Natural killer cell treated with Interleukin-12 subunit alpha and Interleukin-12 subunit beta and Interleukin-15 and Interleukin-18, amount 100 ng/mL, for 72 hours (primary cell): ENCODE measurements at places on chromosomes 12 and 14.
A peak's percentile ranks its signal among the peaks of the same experiment; 100 is the strongest.

- no peak for DNase-seq
Observed at GRCh38 chr12:16669756-16670155, 63.8 kb upstream of the LMO3 start.

GRCh38 chr12:13095266-13095995 is 8.0 kb downstream of the GSG1 start:
- DNase-seq = no peak

- DNase-seq = peak; percentile 34
Observed at GRCh38 chr12:113940357-113941207, 25.5 kb downstream of the RBM19 start.

- DNase-seq = peak; percentile 49
Observed at GRCh38 chr12:4286771-4287317, 13.3 kb downstream of the CCND2 start.

GRCh38 chr14:35292051-35292769 is at the start of gene PSMA6:
Gene PSMA6, plus strand, starts transcription at chr14:35292382. Its CDS starts 95 bp downstream, at chr14:35292477.
- peak; percentile 99 for DNase-seq

DNA sequence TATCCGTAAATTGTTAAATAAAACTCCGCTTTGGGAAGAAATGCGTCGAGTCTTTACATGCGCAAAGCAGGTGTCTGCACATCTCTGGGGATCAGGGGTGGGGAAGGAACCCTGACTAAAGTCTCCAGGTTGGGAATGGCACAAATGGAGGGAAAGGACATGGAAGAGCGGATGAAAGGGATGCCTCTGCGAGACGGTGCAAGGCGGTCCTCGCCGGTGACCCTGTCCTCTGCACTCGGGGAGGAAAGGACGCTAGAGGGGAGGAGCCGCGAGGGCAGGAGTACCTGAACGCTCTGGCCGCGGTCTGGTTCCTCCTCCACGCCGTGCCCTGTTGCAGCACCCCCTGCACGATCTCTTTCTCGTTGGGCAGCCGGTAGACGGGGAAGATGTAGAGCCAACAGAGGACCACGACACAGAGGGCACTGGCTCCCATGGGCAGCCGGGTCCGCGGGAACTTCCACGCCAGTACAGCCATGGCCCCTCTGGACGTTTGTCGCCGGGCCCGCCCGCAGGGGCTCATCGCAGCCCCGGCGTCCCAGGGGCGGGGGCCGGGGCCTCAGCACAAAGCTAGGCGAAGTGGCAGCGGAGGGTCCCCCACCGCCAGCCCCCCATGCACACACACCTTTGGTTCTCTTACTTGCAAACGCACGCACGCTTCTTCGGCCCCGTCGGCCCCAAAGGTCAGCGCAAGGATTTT is 646 bp downstream of the ST8SIA1 start:
- no peak for DNase-seq

DNA sequence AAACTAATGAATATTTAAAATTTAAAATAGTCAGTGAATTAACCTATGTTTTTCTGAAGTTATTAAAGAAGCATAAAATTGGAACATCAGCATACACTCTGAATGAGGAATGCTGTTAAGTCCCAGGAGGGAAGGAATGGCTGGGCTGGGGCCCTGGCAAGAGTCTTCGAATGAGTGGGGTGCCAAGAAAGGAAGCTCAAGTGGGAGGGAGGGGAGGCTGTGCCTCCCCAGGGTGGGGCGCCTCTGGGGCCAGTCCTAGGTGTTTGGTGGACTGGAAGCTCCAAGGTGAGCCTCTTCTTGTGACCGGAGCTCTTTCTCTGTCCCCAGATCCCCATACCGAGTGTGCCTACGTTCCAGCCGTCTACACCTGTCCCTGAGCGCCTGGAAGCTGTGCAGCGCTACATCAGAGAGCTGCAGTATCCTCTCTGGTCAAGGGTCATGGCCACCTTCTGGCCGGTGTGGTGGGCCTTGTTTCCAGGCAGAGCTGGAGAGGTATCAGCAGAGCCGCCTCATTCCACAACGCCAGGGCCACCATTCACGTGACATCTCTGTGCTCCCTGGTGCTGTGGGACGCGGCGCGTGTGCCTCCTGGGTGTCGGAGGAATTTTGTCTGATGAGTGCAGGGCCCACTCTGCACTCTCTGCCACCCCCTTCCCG is 8.5 kb downstream of the VASH1 start:
- no peak for DNase-seq

GRCh38 chr14:20388159-20388558 is 25.1 kb downstream of the TEP1 start:
- DNase-seq = no peak

DNA sequence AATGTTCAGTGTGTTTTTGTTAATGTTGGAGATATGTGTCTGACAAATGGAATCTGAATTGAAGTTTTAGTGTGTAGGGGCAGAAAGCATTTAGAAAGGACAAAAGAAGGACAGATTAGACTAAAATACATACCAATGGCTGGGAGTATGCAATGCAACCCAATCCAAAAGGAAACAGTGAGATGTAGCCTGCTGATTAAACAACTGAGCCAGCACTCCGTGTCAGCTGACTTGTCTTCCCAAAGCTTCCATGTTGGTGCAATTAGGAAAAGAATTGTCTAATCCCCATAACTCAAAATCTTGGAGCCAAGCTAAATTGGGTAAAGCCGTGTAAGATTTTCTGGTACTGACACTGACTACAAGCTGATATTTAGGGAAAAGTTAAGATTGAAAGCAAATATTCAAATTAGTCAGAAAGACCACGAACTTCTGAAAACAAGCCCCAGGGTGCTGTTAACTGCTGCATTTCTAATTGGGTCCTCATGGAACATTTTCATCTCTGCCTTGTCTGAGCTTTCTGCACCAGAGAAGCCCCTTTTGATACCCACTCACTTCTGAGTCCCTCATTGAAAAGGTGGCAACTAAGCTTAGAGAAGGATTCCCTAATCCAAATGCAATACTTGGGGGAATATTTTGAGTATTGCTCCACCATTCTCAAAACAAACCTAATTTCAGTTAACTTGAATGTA is 109.1 kb downstream of the DAD1 start:
- DNase-seq = no peak

- no peak for DNase-seq
Observed at GRCh38 chr12:18794000-18794399, 56.1 kb downstream of the CAPZA3 start.

- DNase-seq = no peak
Observed at GRCh38 chr14:89032086-89032649, 207.7 kb downstream of the TTC8 start.

- no peak for DNase-seq
Observed at GRCh38 chr14:67881225-67881624, 61.6 kb downstream of the RAD51B start.

GRCh38 chr14:93742761-93743160 is 45.5 kb downstream of the PRIMA1 start:
- DNase-seq = no peak

DNA sequence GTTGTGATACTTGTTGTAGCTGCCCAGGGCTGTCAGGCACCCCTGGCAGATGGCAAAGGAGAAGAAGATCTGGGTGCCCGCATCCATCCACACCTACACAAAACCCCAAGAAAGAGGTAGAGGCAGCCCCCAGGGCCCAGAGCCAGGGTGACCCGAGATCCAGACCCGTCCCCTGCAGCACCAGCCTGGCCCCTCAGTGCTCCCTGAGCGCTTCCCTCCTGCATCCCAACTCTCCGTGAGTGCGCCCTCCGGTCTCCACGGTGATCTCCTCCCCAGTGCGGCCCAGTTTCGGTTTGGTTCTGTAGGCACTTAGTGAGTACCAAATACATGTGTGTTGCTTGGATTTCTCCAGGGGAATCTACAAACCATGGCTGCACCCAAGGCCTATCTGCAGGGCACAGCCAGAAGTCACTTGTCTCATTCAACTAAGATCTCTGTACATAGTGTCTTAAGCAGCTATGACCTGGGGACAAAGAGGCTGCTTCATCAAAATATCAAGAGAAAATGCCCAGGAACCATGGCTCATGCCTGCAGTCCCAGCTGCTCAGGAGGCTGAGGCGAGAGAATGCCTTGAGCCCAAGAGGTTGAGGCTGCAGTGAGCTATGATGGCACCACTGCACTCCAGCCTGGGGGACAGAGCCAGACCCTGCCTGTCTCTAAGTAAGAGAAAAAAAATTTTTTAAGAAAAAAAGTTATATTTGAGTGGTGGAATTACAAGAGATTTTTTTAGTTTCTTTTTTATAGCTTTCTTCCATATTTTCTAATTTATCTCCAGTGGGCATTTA is 15.9 kb downstream of the SLC6A12 start:
- peak; percentile 26 for DNase-seq

- no peak for DNase-seq
Observed at GRCh38 chr12:123952037-123952436, 20.6 kb downstream of the CCDC92 start.

GRCh38 chr12:64109706-64110105 is 112.4 kb downstream of the KICS2 start:
- DNase-seq = no peak

DNA sequence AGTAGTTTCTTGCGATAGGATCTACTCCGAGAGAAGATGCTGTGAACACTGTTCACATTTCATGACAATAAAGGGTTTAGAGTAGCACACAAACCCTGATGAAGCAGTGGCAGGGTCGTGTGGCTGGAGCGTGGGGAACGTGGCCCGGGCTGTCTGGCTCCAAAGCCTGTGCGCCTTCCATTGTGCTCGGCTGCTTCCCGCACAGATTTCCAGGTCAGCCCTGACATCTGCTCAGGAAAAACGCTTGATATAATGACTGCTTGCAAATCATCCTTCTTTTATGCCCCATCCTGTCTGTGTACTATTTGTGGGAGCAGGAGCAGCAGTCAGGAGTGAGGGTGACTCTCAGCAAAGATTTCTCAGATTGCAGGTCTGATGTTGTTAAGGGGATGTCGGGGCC is 78.6 kb downstream of the EML1 start:
- DNase-seq = no peak

DNA sequence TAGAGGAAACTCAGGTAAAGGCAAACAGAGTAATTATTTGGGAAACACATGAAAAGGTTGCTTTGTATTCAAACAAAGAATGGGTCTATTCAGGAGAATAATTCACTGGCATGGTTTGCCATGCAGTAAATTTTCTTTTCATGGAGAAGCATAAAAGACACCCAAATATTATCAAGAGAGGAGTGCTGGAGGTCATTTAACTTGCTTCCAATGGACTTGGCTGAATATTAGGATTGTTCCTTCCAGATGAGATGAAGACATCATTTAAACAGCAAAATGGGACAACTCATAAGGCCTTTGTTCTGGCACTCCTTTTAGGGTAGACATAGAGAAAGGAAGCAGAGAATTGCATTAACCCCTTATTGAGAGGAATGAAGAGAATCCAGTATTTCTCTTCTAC is 38.7 kb downstream of the WIF1 start:
- no peak for DNase-seq

- DNase-seq = no peak
Observed at GRCh38 chr12:83471341-83471740, 784.6 kb downstream of the TMTC2 start.

DNA sequence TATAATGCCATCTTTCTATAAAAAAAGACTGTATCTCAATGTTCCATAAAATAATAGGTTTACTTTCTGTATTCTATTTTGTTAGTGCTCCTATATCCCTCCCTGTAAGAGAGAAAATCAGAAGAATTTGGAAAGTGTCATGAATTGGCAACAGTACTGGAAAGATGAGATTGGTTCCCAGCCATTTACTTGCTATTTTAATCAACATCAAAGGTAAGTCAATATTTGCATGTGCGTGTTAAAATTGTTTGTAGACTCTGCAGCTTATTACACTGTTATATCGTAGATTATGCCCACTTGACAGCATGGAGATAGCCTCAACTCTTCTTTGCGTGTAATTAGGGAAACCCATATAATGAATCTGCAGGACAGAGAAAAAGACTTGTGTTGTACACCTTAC is 34.0 kb downstream of the KCNMB4 start:
- no peak for DNase-seq

DNA sequence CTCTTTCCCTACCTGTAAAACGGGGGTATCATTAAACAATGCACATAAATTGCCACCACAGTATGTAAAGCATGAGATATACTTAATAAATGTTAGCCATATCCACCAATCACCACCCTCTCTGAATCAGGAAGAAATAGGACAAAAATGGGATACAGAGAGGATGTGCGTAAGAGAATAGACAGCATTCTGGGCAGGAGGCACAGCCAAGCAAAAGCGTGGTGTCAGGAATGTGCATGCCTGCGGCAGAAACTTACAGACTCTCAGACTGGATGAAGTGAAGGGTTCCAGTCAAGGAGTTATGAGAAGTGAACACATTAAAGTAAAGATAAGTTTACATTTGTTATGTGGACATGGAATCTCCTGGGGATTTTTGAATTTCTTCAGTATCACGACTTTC is 121.7 kb upstream of the MDM1 start:
- no peak for DNase-seq

GRCh38 chr12:64883264-64884163 is 59.1 kb downstream of the TBC1D30 start:
- DNase-seq = no peak

- no peak for DNase-seq
Observed at GRCh38 chr12:90060031-90060430, 351.4 kb upstream of the ATP2B1 start.

GRCh38 chr14:25019892-25020291 is 30.1 kb downstream of the STXBP6 start:
- no peak for DNase-seq

GRCh38 chr14:34035177-34035933 is 84.5 kb upstream of the EGLN3 start:
- no peak for DNase-seq

DNA sequence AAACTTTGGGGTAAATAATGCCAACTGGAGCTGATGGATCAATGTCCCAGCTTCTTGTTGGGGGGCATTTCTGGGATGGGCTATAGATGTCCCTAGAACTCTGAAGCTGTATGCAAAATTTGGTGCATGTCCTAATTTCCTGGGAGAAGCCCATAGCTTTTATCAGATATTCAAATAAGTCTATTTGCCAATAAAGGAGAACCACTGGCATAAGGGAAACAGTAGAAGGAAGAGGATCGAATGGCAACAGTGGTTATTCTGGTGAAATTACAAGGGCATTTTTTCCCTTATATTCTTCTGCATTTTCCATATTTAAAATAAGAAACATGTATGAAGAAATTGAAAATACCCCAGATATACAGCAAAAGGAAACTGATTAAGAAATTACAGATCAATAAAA is 34.2 kb downstream of the PSMA6 start:
- DNase-seq = no peak

GRCh38 chr12:112598626-112599025 is 179.9 kb downstream of the PTPN11 start:
- no peak for DNase-seq
